Kidney epithelial cell (primary cell): ENCODE measurements at places on chromosomes 2 and 18. TPM values are rescaled to one million over a fixed set of nuclear protein-coding genes. Genes with fewer than 3 reads are reported as not detected.

GRCh38 chr2:8416001-8416571 is 265.8 kb upstream of the ID2 start:
- no peak for DNase-seq

- DNase-seq, result no peak
Observed at GRCh38 chr2:618005-618404, 59.2 kb downstream of the TMEM18 start.

DNA sequence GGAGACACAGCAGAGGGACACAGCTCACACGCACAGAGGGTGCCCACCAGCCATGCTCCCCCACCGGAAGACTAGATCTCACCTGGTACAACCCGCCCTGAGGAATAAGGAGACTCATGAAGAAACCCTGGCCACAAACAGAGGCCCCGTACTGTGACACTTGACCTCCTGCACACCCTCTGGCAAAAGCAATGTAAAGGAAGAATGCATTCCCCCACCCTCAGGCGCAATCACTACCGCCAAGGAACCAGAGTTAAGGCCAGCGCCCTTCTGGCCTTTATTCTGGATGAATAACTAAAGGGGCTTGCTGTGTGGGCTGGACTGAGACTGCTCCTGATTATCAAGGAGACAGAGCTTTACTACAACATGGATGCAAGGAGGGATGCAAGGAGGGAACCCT is 509.2 kb upstream of the SPHKAP start:
- DNase-seq, result no peak

DNA sequence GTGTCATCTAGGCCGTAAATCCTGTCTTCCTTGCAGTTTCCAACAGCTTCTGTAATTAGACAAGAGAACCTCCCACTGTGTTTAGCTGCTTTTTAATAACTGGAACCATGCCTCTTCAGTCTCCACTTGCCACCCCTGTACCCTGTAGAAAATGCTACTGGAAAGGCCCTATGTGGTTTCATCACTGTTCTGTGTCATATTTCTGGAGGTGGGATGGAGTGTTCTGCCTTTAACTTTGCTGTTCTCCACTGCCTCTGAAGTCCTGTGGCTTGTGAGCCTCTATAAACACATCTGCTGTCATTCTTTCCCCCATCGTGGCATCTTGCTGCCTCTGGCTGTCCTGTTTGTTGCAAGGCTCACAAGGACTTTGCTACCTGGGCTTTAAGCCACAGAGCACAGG is 17.9 kb downstream of the MGAT5 start:
- no peak for DNase-seq

- DNase-seq, result no peak
Observed at GRCh38 chr2:188132385-188132784, 159.3 kb upstream of the GULP1 start.

- no peak for DNase-seq
Observed at GRCh38 chr2:86211033-86211795, 12.0 kb downstream of the MRPL35 start.

DNA sequence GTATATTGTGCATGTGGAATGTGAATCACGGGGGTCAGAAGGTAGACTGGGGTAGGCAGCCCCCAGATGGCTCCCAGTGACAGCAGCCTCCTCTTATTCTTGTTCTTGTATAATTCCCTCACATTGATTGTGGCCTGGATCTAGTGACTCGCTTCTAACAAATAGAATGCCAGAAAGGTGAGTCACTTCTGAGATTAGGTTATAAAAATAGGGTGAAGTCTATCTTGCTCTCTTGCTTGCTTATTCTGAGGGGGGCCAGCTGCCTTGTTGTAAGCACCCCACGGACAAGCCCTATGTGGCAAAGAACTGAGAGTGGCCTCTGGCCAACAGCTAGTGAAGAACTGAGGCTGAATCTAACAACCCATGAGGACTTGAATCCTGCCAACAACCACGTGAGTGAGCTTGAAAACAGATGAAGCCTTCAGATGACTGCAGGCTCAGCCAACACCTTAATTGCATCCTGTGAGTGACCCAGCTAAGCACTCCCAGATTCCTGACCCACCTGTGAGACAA is 15.6 kb upstream of the RMND5A start:
- peak; percentile 63 for DNase-seq

- DNase-seq, result peak; percentile 55
Observed at GRCh38 chr2:145652571-145653545, 1132.9 kb upstream of the ZEB2 start.

DNA sequence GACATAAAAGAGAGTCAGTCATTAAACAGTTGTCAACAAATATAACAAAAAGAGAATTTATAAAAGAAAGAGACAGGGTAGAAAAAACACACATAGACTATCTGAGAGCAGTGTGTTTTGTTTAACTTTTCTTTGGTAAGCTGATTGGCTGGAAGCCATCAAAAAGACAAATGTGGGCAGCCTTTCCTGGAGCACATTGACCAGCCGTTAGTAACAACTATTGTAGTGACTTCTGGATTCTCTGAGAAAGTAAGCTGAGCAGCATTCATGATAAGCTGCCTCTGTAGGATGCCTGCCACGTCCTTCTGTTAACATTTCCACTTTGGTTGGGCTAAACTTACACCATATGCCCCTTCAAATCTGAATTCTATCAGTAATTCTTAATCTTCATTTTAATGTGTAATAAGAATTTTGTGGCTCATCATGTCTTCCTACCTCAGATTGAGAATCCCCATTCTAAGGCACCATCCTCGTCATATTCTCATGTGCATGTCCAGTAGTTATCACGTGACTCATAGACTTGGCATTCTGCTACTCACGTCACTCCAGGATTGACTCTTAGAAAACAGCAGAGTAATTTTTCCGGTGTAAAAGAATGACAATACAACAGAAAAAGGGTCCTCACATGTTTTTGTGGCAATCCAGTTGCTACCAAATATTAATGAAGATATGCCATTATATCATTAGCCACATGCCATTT is 43.4 kb upstream of the DNAJC10 start:
- peak; percentile 54 for DNase-seq

GRCh38 chr2:85704800-85705679 is 10.9 kb downstream of the GNLY start:
- no peak for DNase-seq

DNA sequence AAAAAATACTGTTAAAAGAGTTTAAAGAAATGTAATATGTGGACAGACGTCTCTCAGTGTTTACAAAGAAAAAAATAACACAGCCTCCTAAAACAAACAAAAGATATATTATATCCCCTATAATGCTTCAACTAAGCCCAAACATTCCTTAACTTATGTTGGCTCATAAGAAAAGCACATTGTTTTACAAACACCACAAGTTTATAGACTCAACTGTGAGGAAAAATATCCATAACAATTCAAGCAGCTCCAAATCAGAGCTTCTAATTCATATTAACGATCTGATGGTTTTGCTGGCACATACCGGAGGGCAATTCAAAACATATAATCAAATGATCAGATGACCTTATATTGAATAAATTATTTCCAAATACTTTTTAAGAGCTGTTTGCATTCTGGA is 5.5 kb downstream of the LPIN2 start:
- no peak for DNase-seq

DNA sequence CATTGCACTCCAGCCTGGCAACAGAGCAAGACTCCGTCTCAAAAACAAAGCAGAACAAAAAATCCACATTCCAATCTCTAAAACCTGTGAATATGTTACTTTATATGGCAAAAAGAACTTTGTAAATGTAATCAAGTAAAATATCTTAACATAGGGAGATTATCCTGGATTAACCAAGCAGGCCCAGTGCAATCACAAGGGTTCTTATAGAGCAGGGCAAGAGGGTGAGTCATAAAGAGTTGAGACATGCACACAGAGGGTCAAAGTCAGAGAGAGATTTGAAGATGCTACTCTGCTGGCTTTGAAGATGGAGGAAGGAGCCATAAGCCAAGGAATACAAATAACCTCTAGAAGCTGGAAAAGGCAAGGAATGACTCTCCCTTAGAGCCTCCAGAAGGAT is 60.9 kb upstream of the SLC9A2 start:
- DNase-seq, result no peak

DNA sequence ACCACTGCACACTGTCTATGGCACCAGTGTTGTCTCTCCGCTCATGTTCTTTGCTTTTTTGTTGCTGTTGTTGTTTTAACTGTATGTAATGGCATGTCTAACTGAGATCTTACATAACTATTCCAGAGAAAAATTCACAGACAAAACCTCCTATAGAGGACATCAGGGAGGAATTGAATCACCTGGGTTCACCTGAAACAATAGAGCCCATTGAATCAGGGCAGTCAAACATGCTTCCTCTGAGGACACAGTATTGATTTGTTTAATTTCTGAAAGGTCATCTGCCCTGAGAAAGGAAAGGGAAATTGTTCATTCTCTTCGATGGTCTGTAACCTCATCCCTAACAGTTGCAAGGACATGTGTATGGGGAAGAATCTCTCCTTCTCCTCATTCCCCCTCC is 237.5 kb downstream of the SRBD1 start:
- no peak for DNase-seq

DNA sequence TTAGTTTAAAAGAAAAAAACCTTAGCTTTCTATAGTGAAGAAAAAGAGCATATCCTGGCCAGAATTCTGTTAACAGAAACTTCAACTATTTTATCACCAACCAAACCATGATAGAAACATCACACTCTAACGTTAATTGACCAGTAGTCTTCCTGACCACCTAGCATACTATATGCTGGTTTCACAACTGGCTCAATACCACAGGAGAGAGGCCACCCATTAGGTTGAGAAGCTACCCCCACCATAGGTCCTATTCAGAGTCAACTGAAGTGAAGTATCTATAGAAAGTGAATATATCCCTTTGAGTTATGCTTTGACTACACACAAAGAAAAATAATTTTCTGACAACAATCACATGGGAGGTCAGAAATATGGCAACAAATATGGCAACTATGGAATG is 85.2 kb upstream of the STK17B start:
- DNase-seq, result no peak

DNA sequence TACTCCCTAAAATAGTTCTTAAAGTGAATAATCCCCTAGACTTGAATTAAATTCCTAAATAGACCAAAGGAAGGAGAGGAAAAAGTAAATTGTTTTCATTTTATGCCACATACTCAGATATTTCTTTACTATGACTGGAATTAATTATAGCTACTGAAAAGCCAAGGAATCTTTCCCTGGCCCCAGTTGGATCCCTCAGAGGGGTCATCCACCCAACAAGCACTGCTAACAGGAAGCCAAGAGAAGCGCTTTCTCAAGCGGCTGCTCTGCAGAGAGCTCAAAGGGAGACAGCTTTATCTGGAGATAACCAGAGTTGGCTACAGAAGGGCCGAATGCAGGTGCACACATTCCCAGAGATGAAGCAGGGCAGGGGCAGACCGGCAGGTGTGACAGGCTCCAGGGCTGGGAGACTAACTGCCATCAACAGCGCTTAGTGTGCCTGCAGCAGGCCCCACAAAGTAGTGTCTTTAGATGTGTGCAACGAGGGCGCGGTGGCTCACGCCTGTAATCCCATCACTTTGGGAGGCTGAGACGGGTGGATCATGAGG is 51.1 kb downstream of the POLR1A start:
- DNase-seq, result no peak

- DNase-seq, result no peak
Observed at GRCh38 chr2:60154142-60154541, 399.3 kb downstream of the BCL11A start.

The STK16 gene
- 17.7 and 30.0 TPM in 2 replicates for total RNA-seq

The RSAD2 gene
- 3.6 and 4.9 TPM in 2 replicates for total RNA-seq

The RIT2 gene
- total RNA-seq, result not detected in 2 replicates

The C2orf78 gene
- total RNA-seq, result not detected in 2 replicates

The COLEC11 gene
- total RNA-seq, result not detected in 2 replicates
